Activated CD4-positive, CD25-positive, alpha-beta regulatory T cell (primary cell): ENCODE measurements at places on chromosomes 5 and 9.

DNA sequence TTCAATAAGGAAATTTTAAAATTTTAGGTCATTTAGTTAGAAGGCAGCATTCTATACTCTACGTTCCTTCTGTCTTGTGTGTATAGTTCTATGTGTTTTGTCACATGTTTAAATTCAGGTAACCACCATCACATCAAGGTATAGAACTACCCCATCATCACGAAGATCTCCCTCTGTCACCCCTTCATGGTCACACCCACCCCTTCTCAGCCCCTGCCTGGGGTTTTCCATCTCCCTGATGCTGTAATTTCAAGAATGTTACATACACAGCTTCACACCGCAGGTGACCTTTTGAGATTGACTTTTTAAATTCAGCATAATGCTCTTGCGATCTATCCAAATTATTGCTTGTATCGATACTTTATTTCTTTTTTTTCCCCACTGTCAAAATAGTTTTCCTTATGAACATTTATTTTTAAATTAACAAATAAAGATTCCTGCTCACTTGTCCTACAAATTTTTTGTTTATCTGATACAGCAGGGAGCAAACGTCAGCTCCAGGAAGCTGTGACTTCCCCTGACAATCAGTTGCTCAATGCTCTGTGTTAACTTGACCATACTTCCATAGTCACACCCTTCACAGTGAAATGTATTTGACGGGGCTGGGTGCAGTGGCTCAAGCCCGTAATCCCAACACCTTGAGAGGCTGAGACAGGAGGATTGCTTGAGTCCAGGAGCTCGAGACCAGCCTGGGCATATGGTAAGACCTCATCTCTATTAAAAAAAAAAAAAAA is 10.2 kb downstream of the BTNL8 start:
- no peak for DNase-seq

DNA sequence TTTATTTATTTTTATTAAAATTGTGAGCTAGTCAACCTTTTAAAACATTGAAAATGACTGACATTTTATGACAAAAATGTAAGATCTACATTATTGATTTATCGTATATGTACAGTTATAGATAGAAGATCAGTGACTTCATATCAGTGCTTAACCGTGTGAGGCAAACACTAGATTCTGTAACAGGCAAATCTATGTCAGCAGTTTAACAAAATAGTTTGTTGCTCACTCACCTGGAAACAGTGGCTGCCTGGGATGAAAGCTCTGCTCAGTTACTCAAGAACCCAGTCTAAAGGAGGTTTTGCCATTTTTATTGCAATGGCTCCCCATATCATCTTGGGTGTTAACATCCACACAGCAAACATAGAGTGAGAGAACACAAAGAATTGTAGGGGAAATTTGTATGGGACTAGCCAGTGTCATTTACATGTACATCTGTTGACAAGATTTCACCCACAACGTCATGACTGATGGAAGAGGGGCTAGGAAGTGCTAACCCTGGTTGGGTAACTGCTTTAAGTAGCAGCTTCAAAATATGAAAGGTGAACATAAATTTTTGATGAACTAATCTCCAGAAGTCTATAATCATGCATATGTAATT is 49.0 kb downstream of the SGCD start:
- DNase-seq: no peak

DNA sequence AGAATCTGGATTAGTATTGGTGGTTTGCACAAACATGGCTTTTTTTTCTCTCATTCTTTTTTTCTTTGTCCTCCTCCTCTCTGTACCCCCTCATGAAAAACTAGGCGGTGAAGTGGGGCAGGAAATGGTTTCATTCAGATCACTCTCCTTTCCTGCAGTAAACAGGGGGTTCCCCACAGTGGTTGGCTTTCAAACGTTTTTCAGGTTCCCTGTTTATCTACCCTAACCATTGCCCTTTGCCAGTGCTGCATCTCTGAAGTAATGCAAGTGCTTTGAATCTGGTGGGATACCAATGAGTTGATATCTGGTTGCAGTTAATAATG is 29.8 kb downstream of the NR4A3 start:
- no peak for DNase-seq

- no peak for DNase-seq
These were observed 72.1 kb downstream of the LRSAM1 start for GRCh38 chr9:127523312-127523851.

DNA sequence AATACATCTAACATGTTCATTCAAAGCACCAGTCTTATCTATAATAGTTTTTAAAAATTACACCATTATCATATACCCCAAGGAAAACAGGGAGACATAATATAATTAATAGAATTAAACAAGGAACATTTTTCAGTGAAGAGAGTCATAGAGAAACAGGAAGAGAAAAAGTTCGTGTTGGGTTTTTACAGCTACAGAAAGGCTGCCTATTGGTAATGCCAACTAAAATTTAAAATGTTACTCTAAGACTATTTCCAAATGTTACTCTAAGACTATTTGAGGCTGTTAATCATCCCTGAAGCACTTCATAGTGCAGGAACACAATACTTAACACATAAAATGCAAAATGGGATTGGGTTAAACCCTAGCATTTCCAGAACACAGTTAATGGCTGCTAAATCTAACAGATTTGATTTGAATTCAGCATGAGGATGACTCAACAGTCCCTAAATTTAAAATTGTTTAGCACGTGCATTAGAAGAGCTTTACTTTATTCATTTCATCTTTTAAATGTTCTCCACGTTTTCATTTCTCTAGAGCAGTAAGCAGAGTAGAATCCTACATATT is 54.5 kb downstream of the OXCT1 start:
- DNase-seq: no peak

GRCh38 chr5:11792621-11793020 is 111.6 kb downstream of the CTNND2 start:
- no peak for DNase-seq
